ENCODE measurements at places on chromosomes 6 and 20.

DNA sequence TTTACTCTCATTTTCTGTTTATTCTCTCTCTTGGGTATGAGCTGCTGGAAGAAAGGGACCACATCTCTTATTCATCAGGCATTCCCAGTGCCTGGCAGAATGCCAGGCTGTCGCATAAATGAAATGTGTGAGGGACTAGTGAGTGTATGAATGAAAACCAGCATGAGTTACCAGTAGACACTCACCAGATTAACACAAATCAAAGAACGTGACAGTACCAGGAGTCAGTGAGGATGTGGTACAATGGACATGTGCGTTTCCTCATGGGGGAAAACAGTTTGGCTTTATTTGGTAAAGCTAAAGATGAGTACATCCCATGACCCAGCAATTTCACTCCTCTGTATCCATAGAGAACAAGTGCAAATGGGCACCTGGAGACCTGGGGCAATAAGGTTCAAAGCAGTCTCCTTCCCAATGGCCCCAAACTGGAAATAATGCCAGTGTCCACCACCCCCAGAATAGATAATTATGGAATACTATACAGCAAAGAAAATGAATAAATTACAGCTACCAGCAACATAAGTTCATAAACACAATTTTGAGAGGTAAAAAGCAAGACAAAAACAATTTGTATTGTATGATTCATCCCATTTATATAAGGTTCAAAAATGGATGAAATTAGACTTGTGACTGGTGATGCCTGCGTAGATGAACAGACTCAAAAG is 93.3 kb downstream of the CDH22 start:
- DNase-seq = no peak

DNA sequence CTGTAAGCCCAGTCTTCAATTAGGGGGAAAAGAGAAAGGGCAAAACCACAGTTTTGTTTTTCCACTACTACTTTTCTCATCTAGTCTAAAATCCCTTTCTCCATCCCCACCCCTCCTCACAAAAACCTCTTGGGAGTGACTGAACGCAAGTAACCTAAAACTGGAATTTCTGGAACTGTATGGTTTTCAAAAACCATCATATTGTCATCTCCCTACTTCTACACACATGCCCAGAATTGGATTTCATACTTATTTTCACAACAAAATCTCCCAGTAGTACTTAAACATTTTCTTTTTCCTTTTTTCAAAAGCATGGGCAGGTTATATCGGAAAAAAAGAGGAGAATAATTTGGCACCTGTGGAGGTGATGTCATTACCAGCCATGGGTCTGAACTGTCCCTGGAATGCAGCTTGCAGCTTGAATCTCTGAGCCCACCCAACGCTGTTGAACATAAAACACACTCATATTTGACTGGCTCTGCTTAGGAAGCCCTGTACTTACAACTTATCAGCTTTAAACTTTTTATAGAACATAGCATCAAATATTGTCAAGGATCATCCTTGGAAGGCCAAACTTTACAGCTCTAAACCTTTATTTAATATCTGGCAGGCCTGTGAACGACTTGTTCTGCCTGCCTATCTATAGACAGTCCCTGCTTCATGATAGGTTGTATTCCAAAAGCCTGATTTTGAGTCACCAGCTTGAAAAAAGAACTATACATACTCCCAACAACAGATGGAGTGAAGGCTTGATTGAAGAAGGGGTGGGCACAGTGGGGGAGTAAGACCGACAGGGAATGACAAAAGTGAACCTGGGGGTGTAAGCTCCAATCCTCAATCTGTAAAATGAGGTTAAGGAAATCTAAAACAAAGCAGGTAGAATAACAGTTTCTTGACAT is 59.3 kb downstream of the EPB41L2 start:
- no peak for DNase-seq

DNA sequence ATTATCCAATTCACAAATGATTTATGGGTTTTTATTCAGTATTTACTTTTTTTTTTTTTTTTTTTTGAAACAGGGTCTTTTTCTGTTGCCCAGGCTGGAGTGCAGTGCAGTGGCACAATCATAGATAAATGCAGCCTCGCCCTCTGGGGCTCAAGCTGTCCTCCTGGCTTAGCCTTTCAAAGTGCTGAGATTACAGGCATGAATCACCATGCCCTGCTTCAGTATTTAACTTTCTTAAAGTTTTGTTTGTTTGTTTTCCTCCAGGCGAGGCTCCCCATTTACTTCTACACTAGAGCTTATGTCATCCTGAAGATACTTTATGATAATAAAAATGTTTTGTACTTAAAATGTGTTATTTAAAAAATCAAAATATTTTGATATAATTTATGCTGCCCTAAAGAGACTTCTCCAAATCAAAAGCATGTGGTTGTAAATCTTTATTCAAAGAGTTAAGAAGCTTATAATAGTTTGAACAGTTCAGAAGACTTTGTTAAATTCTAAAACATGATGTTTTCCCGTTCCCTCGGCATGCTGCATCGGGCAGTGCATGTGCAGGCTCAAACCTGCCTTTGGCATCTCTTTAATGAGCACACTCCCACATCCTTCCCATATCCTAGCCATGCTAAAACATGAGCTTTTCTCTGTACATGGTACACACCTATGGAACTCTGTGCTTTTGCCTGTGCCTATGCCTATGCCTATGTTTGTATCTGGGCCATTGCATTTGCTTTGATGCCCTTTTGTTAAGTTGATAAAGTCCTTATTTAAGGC is 11.0 kb downstream of the SMPDL3A start:
- no peak for DNase-seq

DNA sequence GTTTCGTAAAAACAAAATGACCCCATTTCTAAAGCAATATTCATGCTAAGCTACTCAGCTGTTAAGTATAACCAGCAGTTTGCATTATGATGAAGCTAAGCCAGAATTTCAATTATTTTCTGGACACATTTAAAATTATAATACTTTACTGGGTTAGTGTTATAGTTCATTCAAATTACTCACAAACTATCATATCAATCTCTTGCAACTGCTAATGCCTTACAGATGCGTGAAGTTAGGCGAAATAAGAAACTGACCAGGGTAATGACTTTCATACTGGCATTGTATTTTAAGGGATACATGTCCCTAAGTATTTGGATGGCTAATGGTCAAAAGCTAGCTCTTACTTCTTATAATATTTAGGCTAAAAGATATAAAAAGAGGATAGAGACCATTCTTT is 249.6 kb downstream of the TSHZ2 start:
- DNase-seq = no peak

DNA sequence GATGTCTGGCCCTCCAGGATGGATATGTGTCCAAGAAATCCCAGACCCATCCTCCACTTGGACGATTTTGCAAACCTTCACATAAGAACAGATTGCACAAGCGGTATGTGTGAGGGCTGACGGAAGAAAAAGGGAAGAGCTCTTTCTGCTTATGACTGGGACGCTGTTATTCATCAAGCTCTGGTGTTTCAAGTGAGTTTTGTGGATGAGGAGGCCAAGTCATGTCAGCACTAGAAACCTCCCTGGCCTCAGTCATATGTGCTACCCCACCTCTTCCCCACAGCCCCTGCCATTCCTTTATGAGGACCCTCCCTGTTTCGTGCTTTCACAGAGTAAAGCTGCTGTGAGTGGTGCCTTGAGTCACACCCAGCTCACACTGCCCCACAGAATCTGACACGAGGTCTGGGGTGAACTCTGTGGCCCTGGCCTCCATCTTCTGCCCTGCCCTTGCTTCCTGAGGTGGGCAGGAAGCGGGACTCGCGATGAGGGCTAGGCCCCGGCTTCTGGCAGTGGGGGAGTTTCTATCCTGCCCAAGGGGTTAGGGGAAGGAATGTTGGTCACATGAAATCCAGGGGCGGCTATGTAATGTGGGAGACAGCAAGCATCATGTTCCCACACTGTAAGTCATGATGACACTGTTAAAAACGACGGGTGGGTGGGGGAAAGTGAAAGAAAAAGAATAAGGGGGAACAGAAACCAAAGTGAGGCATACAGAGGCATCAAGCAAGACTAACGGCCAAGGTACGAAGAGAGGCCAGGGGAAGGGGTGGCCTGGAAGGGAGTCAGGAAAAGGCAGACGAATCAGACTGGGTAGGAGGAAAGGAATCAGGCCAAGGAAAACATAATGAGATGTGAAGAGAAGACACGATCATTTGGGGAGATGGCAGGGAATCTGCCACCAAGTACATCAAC is 78.1 kb downstream of the PRDM1 start:
- DNase-seq = no peak

DNA sequence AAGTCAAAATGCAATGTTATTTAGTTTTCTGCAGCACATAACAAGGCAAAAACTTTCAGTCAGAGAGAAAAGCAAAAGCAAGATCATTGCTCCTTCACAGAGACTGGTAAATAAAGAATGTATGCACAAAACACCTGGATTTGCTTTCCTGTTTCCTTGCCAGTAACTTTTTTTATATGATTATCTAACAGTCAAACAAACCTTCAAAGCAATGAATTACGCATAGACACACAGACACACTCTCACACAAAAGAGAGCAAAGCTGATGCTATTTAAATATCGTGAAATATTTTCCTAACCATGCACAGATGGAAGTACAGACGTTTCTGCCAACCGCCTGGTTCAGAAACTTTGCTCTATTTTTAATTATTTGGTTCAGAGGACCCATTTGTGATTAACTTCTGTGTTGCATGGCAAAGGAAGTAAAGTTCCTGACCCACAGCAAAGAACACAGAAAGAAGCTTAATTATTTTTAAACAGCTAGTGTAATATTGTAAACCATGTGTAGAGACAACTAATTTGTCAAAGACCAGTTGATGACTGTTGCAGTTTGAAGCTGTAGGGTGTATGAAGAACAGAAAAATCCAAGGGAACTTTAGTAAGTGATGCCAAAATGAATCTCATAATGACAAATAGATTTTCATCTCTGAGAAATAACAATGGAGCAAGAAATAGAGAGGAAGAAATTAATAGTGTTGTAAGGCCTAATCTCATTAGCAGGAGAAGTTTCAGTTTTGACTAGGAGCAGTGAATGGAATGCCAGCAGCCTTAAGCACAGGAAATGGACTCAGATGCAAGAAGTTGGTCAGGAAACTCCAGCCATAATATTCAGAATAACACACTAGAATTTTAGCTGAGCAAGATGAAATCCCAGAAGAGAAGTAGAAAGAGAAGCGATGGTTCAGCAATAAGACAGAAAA is 24.1 kb downstream of the ATXN1 start:
- DNase-seq = no peak

- no peak for DNase-seq
Measured at GRCh38 chr20:58714340-58714922, 21.8 kb downstream of the NPEPL1 start.

- DNase-seq = no peak
Measured at GRCh38 chr6:15500078-15500740, 162.6 kb downstream of the DTNBP1 start.

DNA sequence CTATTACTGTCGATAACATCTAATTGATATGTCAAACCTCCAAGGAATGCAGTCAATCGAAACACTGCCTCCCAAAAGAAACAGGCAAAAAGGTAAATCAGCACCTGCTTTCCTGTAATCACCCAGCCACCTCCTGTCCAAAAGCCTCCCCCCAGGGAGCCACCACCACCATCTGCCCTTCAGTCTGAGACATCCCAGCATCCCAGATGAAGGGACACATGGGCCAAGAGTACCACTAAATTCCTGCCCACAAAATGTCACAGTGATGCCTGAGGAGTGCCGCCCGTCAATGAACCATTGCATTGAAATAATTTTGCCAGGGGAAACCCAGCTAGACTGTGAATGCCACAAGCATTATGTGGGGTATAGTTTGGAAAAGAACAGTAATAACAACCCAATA is 401.7 kb downstream of the ZFAND3 start:
- DNase-seq = no peak

DNA sequence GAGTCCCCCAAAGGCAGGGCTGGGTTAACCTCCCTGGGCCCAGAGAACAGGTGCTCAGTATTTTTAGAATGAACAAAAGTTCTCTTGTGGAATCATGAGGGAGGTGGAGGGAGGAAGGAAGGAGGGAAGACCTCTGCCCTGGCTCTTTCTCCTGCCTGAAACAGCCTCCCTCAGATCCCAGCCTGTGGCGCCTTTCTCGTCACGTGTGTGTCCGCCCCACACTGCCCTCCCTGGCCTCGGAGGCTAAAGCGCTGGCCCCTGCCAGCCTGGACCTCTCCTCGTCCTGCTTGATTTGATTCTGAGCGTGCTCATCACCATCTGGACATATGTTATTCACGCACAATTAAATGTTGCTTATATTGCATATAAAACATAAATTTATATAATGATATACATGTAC is 40.9 kb downstream of the PHACTR3 start:
- DNase-seq = no peak

GRCh38 chr6:118705544-118706491 is 54.4 kb upstream of the CEP85L start:
- no peak for DNase-seq

DNA sequence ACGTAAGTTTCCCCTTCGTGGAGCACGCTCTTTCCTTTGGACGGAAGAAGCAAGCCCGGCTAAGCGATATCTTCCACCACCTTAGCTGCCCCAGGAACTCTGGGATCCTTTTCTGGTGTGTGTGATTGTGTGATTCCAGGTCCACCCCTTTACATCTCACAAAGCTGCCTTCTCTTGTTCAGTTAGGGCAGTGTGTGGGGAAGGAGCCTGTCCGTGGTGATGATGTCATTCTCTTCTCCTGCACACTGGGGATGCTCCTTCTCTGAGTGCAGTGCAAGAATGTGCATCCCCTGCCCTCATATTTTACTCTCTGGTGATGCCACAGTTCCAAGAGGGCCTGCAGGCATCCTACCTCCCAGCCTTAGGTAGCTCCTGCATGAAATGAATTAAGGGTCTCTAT is 30.3 kb downstream of the BNIP5 start:
- DNase-seq = no peak

DNA sequence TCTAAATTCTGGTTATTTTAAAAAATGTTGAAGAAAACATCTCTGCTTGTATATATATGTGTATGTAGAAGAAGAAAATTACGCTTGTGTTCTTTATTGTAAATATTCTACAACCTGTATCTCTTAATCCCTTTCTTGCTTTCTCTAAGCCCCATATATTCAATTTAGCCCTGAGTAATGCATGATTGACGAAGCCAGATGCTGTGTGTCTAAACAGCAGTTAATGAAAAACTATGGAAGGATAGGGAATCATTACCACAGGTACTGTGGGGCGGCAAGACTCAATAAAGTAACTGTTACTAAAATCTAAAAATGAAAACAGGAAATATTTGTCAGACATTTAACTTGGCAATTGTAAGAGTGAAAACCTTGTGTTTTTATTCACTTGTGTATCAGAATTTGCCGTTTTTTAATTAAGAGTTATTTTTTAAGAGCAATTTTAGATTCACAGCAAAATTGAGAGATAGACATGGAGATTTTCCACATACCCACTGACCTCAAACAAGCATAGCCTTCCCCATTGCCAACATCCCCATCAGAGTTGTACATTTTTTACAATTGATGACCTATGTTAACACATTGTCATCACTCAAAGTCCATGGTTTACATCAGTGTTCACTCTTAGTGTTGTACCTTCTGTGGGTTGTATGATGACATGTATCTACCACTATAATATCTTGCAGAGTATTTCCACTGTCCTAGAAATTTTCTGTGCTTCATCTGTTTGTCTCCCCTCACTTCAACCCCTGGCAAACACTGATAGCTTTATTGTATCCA is 76.7 kb downstream of the BCKDHB start:
- DNase-seq = no peak

- no peak for DNase-seq
Measured at GRCh38 chr6:35018182-35018519, 123.0 kb downstream of the TCP11 start.

- DNase-seq = no peak
Measured at GRCh38 chr20:46010491-46011391, 2.0 kb downstream of the MMP9 start.

GRCh38 chr20:20528861-20529260 is 161.0 kb downstream of the INSM1 start:
- DNase-seq = no peak

- DNase-seq = no peak
Measured at GRCh38 chr6:169545982-169546381, 155.8 kb downstream of the WDR27 start.

Data from NCI-H1436 (cell line).